ENCODE measurements at places on chromosomes 1 and 21.

- DNase-seq: no peak
Measured at GRCh38 chr1:228374711-228375577, 31.7 kb downstream of the TRIM11 start.

- no peak for DNase-seq
Measured at GRCh38 chr21:45511007-45511406, 31.2 kb downstream of the SLC19A1 start.

- DNase-seq: peak; percentile 61
Measured at GRCh38 chr1:185632659-185633423, 101.3 kb upstream of the HMCN1 start.

DNA sequence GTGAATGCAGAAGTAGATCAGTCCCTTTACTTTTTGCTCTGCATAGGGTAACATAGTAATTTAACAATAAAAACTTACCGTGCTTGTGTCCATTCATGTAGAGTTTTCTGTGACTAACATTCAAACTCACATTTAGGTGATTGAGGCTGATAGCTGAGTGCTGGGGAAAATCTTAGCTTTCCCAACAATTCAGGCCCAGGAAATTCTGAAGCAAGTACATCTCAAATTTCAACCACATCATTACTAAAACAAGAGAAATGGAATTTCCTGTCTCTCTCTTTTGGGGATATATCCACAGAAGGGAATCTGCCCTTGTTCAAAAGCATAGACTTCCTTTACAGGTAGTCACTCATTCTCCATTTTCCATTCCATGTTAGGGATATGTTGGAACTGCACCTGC lies 33.1 kb upstream of the C1orf146 start:
- peak; percentile 68 for DNase-seq

- no peak for DNase-seq
Measured at GRCh38 chr21:41201385-41201784, 33.4 kb downstream of the BACE2 start.

- DNase-seq: peak; percentile 77
Measured at GRCh38 chr1:111754984-111755330, 744 bp upstream of the DDX20 start.

DNA sequence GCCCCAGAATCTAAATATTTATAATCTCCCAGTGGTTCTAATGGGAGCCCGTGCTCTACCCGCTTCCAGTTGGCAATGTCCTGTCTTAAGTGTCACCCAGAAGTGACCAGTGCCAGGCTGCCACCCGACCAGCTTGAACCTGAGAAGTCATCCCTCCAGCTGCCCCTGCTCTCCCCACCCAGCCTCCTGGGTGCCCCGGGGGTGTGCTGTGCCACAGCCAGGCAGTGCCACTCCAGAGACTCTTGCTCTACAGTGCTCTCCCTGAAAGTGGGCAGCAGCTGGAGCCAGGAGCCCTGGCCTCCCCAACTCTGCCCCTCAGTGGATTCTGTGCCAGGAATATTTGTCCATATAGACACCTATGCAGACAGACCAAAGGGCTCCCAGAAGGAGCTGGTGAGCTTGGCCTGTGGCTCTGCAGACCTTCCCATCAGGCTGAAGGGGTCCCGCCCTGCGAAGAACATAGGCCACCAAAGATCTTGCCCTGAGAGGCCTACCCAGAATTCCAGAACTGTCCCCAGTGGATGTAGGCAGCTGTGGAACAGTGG lies 9.0 kb upstream of the EPS8L3 start:
- DNase-seq: no peak

DNA sequence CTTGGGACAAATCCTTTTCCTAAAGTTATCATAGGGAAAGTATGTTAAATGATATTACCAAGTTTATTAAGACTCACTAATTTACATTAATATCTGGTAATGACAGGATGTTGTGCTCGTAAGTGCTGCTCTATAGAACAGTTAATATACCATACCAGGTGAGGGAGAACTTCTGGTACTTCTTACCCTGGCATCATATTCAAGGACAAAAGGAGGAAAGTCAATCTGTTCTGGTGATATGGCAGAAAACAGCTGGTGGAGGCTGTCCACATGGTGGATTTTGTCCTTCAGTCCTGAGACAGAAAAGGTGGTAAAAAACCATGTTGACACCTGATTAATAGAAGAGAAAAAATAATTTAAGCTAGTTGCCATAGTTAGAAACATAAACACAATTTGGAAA lies 51.6 kb downstream of the GDAP2 start:
- DNase-seq: no peak

DNA sequence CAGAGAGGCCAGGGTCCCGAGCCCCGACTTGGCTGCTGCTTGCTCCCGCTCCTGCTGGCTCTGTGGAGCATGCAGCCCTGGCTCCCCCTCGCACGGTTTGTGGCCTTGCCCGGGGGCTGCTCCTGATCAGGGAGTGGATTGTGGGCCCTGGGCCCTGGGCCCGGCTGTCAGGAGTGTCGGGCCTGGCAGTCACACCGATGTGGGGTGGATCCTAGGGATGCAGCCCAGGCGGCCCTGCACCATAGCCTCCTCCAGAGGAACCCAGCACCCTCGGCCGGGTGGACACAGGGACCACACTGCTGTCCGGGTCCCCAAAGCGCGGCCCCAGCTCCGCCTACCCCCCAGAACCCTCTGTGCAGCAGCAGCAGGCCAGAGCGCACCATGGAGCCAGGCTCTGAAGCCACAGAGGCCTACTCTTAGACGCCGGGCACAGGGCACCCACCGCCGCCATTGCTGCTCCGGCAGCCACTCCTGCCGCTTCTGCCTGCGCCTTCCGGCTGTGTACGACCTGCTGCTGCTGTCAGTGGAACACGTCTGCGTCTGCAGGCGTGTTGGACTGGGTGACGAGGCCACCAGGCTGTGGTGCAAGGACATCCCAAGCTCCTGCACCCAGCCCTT lies 9.4 kb downstream of the SLX9 start:
- DNase-seq: no peak

GRCh38 chr1:192936313-192937018 lies 122.7 kb downstream of the UCHL5 start:
- DNase-seq: no peak

GRCh38 chr1:205444931-205445645 lies 10.8 kb downstream of the BLACAT1 start:
- no peak for DNase-seq

DNA sequence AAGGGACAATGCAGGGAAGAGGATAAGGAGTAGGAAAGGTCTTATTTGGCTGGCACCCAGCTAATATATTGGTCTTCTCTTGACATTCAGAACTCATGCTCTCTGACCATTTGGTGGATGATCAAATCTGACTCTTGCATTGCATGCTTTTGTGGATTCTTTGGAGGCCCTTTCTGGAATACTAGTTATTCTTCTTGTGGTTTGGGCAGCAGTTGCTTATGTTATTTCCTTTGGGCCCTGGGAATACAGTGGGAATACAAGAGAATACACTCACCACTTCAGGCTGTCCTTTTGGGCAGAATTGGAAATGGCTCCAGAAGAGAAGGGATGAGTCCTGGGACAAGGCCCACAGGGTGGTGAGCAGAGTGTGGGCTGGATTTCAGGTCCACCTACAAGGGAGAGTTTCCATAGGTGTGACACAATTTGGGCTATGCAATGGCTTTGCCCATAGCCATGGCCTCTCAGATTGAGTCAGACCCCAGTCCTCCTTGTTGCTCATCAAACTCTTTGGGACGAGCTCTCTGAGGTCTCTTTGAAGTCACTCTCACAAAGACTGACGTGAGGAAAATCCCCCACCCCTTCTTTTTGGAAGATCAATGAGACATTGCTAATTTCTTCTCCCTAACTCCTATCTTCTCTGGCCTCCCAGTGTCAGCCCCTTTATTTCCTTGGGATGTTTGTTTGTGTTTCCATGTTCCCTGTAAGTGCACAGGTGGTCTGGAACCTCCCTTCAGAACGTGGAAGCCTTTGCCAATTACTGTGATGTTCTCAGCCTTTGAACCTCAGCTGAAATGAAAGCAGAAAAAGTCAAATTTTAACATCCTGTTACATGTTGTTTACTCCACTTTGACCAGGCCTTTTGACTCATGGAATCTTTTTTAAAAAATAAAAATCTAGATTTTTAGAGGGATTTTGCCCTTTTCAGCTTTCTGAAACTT lies 19.4 kb downstream of the HSD11B1 start:
- no peak for DNase-seq

DNA sequence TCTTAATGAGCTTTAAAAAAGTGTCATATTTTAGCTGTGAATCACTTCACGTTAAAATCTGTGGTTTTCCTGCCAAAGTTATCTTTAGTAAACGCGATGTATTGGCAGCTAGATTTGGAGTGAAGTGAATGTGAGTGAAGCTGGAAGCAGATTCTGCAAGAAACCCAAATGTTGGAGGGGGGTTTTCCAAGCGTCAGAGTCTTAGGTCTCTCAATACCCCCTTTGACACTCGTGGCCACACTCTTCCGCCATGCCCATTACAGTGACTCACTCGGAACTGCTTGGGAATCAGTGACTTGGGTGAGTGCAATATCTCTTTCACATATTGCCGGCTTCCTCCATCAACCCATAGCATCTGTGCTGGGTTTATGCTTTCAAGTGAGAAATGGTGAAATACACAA lies 17.5 kb downstream of the B3GALT5 start:
- DNase-seq: peak; percentile 76

Data from mesenchymal stem cell (in vitro differentiated cells and primary cell).